LHCN-M2 (cell line): ENCODE measurements at places on chromosomes 5 and 9. TPM values are rescaled to one million over a fixed set of nuclear protein-coding genes. Genes with fewer than 3 reads are reported as not detected.
A peak's percentile ranks its signal among the peaks of the same experiment; 100 is the strongest.

PHYHD1 gene
- total RNA-seq = 17.3 and 19.5 TPM in 2 replicates

- peak; percentile 5 for DNase-seq
These were observed 47.8 kb downstream of the LOX start for GRCh38 chr5:122030251-122030650.

OR2Y1 gene
- total RNA-seq = not detected in 2 replicates

DNA sequence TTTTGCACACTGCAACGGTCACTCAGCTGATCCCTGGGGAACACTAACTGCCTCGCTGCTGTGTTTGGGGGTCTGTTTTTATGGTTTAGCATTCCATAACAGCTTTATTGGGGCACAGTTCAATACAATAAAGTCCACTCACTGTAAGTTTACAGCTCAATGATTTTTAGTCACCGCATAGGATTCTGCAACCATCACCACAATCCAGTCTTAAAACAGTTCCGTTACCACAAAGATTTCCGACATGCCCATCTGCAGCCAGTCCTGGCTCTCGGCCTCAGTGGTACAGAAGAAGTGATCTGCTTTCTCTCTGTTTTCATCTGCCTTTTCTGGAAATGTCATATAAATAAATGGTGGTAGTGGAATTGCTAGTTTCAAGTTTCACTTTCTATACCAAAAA lies 23.6 kb downstream of the OR2V2 start:
- no peak for DNase-seq

EMB gene
- 48.6 and 56.6 TPM in 2 replicates for total RNA-seq
